Fibroblast of the aortic adventitia (primary cell): ENCODE measurements at places on chromosomes 16 and 17.
A peak's percentile ranks its signal among the peaks of the same experiment; 100 is the strongest.

GRCh38 chr16:67967183-67967957 lies 1.1 kb downstream of the SLC12A4 start:
- peak; percentile 16 for DNase-seq

DNA sequence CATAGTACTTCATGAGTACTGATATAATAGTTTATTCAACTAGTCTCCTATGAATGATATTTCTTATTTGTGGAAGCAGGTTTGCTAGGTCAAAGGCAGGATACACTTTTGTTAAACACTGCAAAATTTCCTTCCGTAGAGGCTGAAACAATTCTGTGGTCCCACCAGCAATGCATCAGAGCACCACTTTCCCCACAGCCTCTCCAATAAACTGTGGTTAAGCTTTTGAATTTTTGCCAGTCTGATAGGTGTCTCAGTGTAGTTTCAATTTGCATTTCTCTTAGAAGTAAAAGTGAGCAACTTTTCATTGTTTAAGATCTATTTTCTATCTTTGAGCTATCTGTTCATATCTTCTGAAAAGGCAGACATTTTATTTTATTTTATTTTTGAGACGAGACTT lies 36.4 kb upstream of the CORO6 start:
- no peak for DNase-seq

DNA sequence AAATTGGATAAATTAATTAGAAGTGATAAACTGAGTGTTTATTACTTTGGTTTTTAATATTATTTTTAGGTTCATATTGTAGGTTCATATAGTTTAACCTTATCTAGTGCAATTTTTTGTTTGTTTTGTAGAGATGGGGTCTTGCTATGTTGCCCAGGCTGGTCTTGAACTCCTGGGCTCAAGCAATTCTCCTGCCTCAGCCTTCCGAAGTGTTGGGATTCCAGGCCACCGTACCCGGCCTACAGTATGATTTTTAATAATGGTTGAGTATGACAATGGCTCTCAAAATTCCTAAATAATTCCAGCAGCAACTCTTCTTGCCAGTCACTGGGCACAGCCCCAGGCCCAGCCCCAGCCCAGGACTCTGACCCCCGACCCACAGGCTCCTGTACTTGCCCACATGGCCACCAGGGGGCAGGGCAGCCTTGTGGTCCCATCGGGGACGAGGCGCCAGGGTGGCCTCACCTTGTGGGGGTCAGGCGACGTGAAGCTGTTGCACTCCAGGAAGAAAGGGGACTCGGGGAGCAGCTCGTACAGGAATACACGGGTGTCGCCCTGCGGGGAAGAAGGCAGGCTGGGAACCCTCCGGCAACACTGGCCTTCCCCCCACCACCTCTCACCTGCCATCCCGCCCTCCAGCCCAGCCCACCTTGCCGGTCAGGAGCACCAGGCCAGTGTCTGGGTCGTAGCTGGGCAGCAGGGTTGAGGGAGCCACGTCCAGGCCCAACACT lies 7.9 kb upstream of the PAM16 start:
- DNase-seq = peak; percentile 41

DNA sequence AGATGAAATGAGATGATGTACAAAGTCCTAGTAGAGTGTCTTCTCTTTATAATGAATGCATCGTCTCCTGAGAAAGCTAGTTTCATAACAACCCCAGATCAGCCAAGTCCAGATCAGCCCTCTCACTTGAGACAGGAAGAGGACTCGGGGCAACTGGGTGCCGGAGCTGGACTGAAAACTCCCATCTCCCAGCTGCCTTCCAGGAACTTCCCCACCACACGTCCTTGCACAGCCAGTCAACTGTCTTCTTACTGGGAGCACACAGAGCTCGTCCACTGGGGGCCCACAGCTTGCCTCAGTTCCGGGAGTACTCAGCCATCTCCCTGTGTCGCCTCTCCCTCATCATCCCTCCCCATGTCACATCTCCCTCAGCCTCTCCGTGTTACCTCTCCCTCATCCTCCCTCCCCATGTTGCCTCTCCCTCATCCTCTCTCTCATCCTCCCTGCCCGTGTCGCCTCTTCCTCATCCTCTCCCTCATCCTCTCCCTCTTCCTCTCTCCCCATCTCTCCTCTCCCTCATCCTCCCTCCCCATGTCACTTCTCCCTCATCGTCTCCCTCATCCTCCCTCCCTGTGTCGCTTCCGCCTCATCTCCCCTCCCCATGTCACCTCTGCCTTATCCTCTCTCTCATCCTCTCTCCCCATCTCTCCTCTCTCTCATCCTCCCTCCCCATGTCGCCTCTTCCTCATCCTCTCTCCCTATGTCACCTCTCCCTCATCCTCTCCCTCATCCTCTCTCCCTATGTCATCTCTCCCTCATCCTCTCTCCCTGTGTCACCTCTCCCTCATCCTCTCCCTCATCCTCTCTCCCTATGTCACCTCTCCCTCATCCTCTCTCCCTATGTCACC lies 22.4 kb upstream of the KCNH6 start:
- DNase-seq = no peak

DNA sequence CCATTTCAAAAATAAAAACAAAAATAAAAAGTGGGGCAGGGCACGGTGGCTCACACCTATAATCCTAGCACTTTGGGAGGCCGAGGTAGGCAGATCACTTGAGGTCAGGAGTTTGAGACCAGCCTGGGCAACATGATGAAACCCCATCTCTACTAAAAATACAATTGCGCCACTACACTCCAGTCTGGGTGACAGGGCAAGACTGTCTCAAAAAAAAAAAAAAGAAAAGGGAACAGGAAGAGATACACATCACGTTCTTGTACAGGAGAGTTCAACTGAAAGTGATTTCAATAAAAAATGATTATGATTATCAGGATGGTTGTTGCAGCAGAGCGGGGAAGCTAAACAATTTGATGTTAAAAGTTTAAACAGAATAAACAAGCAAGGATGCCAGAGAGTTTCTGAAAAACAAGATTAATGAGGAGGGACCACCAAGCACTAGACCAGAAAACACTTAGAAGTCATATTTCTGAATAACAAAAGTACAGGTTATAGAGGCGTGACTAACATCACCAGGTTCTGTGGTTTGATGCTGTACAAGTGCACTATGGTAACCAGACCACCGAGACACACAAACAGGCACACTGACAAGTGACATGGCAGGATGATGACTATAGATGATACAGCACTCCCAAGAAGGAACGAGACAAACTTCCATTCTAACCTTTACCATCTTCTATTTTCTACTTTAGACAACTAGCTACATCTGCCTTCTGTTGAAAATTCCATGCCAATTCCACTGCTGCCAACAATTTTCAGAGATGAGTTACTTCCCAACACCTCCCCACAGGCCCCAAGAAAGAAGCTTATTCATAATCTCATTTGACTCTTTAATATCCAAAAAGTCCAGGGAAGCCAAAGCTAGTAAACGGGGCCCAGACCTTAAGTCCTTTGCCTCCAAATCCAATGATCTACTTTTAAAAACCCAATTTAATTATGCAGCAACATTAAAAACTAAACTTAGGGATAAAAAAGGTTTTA lies 11.8 kb downstream of the DNAJA2 start:
- peak; percentile 35 for DNase-seq

GRCh38 chr17:80938556-80938955 lies 53.1 kb upstream of the CHMP6 start:
- DNase-seq = no peak

DNA sequence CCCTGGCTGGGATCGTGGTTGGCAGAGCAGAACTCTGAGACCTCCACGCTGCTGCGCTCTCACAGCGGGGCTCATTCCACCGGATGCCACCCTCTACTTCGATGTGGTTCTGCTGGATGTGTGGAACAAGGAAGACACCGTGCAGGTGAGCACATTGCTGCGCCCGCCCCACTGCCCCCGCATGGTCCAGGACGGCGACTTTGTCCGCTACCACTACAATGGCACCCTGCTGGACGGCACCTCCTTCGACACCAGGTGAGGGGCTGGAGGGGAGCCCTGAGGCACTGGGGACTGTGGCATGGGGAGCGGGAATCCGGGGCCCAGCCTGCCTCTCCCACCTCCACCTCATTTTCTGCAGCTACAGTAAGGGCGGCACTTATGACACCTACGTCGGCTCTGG lies 5.2 kb downstream of the FKBP10 start:
- DNase-seq = no peak

- DNase-seq = no peak
These were observed 101.2 kb downstream of the FTO start for GRCh38 chr16:53805113-53805512.

DNA sequence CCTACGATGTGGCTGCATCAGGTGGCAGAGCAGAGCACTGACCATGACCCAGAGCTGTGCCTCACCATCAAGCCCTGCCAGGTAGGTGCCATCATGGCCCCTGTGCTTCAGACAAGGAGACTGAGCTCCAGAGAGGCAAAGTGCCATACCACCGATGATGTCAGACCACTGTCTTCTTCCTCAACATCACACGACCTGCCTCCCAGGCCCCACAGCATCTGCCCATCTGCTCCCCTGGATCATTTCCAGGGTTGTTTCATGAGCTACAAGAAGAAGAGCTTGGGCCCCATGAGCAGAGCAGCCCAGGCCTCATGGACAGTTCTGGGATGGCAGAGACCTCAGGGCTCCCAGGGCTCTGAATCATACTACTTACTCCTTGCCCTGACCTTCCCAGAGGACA lies 9.9 kb downstream of the XYLT1 start:
- DNase-seq = no peak

DNA sequence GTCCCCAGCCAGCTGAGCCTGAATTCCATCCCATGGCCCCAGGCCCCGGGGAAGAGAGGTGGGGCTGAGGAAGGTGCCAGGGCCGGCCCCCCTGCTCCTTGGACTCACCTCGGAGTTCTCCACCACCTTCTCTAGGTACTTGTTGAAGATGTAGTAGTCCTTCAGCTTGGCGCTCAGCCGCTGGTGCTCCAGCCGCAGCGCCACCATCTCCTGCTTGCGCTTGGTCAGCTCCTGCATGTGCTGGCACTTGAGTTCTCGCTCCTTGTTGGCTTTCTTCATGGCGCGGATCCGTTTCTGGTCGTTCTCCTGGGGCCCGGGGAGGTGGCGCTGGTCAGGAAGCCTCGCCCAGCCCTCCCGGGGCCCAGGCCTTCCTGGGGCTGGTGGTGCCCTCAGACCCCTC lies 3.3 kb downstream of the CCDC42 start:
- DNase-seq = no peak

- no peak for DNase-seq
These were observed 12.0 kb downstream of the CORO7 start for GRCh38 chr16:4404247-4404966.

GRCh38 chr17:44113868-44114840 lies 9.3 kb downstream of the HDAC5 start:
- no peak for DNase-seq

- no peak for DNase-seq
These were observed 43.4 kb downstream of the CCDC42 start for GRCh38 chr17:8701221-8701620.

DNA sequence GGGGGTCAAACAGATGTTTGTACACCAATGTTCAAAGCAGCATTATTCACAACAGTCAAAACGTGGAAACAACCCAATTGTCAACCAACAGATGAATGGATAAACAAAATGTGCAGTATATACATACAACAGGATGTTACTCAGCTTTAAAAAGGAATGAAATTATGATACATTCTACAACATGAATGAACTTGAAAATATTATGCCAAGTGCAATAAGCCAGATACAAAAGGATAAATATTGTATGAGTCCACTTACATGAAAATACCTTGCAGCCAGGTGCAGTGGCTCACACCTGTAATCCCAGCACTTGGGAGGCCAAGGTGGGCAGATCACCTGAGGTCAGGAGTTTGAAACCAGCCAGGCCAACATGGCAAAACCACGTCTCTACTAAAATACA lies 39.9 kb downstream of the UBE2G1 start:
- no peak for DNase-seq

- no peak for DNase-seq
These were observed 6.6 kb downstream of the PRSS8 start for GRCh38 chr16:31128711-31129567.

GRCh38 chr17:44848961-44849489 lies 1.3 kb downstream of the HIGD1B start:
- DNase-seq = no peak

GRCh38 chr16:27027971-27028370 lies 38.8 kb upstream of the C16orf82 start:
- DNase-seq = no peak

DNA sequence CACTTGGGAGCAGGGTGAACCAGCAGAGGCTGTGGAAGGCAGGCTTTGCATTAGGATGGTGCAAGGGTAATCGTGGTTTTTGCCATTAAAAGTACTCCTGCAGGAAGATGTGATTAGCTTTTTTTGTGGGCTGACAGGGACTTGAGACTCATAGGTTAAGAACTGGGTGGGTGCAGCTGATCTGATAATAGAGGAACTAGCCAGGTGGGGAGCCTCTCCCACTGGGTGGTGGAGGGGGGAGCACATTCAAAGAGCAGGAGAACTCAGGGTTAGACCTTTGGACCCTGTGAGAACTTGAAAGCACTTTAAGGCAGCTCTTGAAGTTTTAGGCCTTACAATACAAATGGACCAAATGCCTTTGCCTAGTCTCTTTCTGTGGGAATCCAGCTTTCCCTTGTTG lies 32.4 kb downstream of the CCL4 start:
- DNase-seq = no peak

DNA sequence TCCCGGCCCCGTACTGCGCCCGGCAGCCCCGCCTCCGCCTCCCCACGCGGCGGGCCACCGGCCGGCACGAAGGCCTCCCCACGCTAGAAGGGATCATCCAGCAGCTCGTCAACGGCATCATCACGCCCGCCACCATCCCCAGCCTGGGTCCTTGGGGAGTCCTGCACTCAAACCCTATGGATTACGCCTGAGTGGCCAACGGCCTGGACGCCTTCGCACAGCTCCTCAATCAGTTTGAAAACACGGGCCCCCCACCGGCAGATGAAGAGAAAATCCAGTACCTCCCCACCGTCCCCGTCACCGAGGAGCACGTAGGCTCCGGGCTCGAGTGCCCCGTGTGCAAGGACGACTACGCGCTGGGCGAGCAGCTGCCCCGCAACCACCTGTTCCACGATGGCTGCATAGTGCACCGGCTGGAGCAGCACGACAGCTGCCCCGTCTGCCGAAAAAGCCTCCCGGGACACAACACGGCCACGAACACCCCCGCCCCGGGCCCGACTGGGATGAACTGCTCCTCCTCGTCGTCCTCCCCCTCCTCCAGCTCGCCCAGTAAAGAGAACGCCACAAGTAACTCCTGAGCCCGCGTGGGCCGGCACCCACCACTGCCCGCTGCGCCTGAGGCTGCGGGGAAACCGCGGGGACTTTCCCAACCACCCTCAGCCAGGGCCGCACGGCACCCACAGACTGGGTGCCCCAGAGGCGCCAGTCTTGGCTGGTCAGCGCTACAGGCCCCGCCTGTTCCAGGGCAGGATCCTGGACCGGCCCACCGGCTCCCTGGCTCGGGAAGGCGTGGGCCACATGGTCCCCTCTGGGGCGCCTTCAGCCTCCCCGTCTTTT lies 39.0 kb upstream of the AKAP1 start:
- DNase-seq = no peak

GRCh38 chr17:40153603-40154236 lies 13.4 kb downstream of the CASC3 start:
- no peak for DNase-seq
